K562 (cell line): ENCODE measurements at places on chromosomes 12 and 14.

DNA sequence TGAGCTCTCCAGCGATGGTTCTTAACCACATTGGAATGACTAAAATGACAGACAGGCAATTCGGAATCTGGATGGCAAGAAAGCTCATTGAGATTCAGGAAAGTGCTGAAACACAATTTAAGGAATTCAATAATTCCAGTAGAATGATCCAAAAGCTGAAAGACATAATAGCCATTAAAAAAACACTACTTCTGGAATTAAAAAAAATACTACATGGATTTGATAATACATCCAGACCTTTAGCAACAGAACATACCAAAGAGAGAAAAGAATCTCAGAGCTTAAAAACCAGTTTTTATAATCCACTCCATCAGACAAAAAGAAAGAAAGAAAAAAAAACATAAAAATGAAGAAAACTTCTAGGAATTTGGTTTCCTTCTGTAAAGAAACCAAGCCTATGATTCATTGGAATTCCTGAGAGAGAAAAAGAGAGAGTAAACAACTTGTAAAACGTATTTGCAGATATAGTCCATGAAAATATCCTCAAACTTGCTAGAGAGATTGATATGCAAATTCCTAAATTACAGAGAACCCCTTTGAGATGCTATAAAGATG lies 52.8 kb downstream of the SLCO1B1 start:
- DNase-seq, result no peak

DNA sequence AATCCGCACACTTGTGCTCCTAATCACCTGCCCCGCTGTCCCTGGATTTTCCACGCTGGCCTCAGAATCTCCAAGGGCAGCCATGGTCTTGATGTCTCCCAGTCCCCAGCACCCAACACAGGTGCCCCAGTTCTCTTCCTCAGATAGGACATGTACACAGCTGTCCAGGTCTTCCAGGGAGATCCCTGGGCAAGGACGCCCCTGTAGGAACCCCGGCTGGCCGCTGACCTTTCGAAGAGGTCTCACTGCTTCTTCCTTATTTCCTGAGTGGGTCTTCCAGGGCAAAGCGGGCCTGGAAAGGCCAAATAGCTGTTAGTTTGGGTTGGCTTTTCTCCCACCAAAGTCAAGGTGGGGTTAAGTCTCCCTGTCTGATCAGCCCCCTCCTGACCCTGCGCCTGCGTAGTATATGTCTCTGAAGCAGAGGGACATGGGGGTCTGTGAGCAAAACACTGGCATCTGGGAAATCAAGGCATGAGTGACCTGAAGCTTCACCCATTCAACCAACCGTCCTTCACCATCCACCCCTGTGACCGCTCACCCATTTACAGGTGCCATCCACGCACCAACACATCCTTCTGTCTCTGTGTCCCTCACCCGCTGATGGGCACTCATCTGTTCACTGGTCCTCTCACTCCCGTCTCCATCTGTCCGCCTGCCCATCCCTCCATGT lies 4.6 kb downstream of the BEGAIN start:
- DNase-seq, result no peak

- peak; percentile 7 for DNase-seq
These were observed 45.7 kb upstream of the OTX2 start for GRCh38 chr14:56855891-56856461.

DNA sequence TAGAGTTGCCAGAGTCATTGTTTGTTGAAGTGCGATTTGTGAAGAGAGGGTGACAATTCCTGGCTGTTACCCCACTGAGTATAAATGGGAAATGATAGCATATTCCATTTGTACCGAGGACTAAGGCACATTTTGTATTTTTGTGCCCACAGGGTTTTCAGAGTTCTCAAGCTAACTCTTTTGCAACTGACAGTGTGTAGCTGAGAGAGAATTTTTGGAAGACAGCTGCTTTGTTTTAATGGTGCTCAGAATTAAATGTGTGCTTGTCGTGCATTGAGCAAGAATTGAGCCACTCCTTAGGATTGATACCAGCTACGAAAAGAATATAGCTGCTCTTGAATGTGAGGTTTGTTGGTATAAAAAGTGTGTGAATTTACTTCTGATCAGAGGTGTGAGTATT lies 21.7 kb downstream of the ANKRD13A start:
- no peak for DNase-seq

DNA sequence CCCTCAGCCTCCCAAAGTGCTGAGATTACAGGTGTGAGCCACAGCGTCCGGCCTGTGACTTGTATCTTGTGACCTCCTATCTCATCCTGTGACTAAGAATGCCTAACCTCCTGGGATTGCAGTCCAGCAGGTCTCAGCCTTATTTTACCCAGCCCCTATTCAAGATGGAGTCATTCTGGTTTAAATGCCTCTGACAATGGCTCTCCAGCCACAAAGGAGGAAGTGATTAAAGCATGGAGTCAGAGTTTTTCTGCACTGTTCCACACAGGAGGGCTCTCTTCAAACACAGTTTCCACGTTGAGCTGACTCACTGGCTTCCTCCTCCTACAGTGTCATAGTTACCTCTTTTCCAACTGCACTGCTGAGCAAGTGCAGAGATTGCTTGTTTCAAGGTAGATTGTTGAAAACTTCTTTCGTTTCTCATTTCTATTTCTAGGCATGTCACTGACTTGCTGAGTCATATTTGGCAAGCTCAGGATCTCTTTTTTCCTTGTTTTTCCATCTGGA lies 383.8 kb downstream of the PCNX1 start:
- DNase-seq, result peak; percentile 3
